ENCODE measurements at places on chromosomes 11 and 22.

GRCh38 chr22:44726439-44726838 is 24.4 kb downstream of the PRR5 start:
- DNase-seq = no peak

DNA sequence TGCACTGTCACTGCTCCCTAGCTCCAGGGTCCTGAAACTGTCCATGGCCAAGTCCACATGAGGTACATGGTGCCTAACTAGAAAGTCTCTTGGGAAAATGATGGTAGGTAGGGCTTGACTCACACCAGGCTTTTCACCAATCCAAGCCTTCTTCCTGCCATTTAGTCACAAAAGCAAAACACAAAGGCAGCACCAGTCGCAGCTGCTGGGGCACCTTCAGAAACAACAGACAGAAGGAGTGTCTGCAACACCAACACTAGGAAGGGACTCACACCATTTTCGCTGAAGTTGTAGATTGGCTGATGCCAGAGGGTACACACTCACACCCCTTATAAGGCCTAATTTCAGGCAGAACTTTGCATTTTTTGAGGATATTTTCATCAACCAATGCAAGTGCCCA is 55.7 kb downstream of the SYTL2 start:
- no peak for DNase-seq

GRCh38 chr11:117572671-117573070 is 224.3 kb downstream of the DSCAML1 start:
- no peak for DNase-seq

DNA sequence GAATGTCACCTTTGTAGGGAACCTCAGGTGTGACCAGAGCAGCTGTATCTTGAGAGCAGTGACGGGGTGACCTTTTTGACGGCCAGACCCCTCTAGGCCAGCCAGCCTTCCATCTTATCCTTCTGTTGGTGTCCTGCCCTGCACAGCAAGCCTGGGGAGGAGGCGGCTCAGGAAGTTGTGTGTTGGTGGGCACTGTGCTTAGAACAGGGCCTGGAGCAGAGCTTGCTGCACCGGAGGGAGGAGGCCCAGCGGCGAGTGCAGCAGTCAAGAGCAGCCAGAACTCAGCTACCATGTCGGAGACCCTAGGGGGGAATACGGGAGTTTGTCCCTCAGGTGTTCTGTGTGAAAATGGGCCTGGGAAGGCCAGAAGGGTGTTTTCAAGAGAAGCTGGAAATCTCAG is 129.4 kb downstream of the OSBP2 start:
- no peak for DNase-seq

DNA sequence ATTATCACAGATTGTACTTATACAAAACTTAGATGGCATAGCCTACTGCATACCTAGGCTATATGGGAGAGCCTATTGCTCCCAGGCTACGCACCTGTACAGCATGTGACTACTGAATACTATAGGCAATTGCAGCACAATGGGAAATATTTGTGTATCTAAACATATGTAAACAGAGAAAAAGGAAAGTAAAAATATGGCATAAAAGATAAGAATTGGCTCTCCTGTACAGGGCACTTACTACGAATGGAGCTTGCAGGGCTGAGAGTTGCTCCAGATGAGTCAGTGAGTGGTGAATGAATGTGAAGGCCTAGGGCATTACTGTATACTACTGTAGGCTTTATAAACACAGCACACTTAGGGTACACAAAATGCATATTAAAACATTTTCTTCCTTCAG is 13.2 kb downstream of the APOL6 start:
- DNase-seq = no peak

DNA sequence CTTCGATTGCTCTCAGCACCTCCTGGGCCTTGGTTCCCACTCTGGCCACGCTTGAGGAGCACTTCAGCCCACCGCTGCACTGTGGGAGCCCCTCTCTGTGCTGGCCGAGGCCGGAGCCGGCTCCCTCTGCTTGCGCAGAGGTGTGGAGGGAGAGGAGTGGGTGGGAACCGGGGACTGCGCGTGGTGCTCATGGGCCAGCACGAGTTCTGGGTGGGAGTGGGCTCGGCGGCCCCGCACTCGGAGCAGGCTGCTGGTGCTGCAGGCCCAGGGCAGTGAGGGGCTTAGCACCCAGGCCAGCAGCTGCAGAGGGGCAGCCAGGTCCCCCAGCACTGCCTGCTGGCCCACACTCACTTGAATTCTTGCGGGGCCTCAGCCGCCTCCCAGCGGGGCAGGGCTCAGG is 12.2 kb downstream of the OR4B1 start:
- DNase-seq = no peak
